ENCODE measurements at places on chromosomes 3 and 15. TPM values are rescaled to one million over a fixed set of nuclear protein-coding genes. Genes with fewer than 3 reads are reported as not detected.

- DNase-seq = no peak
Measured at GRCh38 chr3:195453236-195453635, 10.4 kb upstream of the ACAP2 start.

DNA sequence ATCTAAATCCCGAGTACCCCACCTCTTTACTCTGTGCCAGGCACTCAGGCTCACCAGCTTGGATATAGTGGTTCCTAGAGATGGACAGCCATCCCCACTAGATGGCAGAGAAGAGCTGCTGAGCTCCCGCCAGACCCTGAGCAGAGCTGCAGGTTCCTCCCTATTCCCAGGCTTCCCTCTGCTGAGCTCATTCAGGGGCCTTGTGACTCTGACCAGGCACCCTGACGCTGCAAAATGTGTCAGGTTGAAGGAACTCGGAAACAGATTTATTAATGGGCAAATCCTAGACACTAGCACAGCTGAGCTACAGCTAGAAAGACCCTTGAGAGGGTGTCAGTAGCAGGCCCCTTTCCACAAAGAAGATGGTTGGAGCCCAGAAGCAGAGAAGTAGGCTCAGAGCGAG, 38.2 kb upstream of the RHO start:
- peak; percentile 87 for DNase-seq

DNA sequence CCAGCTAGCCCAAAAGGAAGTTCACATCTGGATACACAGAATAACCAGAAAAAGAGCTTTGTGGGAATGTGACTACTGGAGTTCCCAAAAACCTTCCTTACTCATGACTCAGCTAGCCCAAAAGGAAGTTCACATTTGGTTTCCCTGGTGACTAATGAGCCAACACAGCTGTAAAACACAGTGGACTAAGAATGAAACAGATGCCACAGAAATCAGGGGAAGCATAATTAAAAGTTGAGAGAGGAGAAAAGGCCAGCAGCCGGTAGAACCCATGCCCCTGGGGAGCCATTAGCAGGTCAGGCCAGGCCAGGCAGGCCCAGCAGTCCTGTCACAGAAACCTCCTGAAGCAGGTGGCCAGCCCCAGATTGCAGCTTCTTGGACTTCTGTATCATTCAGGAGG, 130.3 kb downstream of the GHSR start:
- DNase-seq = peak; percentile 81

Gene OSTN
- 3.4 TPM for polyA plus RNA-seq

Gene GRK7
- not detected for polyA plus RNA-seq

Gene MUC13
- not detected for polyA plus RNA-seq
